ENCODE measurements at places on chromosomes 1 and 21. TPM values are rescaled to one million over a fixed set of nuclear protein-coding genes. Genes with fewer than 3 reads are reported as not detected.

Gene FMO4
- polyA plus RNA-seq, result 18.6 TPM

Gene SHISA4
- polyA plus RNA-seq, result 20.1 TPM

DNA sequence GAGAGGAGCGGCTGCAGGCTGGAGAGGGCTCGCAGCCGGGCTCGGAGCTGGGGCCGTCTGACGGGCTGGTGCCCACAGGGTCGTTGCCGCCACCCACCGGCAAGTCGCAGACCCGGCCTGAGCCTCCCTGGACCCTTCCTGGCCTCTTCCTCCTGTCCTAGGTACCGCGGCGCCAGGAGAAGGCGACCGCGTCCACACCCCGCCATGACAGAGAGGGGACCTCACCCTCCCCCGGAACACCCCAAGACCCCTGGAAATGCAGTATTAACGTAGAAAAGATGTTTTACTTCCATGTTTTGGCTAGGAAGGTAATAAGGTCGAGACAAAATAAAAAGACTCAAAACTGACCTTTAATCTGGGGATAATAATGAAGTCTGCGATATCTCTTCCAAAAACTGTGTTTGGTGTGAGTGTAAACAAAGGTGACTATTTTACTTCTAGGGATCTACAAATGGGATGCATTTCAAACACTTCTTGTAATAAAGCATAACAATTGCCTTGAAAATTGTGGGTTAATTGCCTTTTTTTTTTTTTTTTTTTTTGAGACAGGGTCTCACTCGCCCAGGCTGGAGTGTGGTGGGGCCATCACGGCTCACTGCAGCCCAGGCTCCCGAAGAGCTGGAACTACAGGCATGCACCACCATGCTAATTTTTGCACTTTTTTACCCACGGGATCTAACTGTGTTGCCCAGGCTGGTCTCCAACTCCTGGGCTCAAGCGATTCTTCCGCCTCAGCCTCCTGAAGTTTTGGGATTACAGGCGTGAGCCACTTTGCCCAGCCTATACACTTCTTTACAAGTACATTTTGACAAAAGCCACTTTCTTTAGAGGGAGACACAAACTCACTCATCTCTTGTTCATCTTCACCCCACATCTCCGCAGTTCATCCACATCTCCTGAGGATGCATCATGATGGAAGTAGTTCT, 838 bp upstream of the RSRP1 start:
- DNase-seq, result no peak

DNA sequence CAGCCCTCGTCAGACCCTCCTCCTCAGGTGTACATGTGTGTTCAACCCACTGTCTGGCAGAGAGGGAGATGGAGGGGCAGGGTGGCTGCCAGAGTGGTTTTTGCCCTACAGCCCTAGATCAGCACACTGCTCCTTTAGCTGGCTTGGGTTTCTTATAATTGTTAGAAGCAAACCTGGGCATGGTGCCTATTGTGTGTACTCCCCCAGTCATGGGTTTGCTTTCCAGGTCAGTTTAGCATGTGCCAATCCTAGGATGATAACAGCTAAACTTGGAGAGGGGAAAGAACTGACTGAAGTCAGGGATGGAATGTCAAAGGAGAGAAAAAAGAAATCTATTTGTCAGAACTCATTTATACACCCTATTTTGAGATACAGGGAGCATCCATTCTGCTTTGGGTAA, 63.3 kb downstream of the UCK2 start:
- no peak for DNase-seq

DNA sequence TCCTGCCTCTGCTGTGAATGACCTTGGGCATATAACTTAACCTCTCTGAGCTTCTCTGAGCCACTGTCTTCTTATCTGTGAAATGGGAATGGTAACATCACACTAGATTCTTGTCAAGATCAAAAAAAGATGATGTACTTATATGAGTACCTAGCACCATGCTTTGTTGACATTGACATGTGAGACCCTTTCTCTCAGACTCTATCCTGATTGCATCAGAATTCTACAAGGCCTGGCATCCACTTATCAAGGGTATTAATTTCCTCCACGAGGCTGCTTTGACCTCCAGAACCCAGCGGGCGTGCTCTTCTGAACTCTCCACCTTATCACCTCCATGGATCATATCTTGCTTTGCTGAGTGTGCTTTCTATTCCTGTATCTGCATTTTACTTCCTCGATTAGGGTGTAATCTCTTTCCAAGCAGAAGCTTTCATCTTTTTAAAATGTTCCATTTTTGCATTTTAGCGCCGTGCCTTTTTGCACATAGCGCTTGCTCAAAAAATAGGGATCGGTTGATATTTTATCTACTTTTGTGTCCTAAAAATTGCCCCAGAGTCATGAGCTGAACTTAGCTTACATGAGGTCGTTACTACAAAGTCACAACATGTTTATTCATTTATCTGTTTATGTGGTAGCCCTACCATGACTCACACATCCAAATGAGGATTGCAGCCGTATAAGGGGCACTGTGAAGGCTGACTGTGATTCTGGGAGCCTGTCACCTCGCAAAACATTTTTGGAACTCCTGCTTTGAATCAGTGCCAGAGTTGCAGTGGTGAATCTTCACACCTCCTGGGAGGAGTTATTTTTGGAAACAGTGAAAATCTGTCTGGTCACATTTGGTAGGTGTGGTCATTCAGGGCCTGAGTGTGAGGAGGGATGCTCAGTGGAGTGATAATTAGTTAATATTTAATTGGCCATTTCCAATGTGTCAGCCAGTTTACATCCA, 63.2 kb downstream of the IER5 start:
- no peak for DNase-seq
